Erythroblast (primary cell): ENCODE measurements at places on chromosomes 7 and 10.

DNA sequence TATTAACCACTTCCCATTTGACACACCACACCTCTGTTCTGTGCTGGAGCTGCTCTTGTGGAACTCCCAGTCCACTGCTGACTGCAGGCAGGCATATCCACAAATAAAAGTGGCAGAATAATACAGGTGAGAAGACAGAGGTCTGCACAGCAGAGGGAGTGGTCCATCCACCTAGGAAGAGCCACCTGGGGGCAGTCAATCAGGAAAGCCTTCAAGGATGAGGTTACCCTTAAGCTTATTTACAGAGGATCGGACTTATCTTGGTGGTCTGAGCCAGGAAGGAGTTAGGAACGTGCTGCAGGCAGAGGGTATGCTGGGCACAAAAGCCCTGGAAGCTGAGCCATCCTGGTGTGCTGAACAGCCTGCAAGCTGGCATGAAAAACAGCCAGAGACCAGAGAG is 78.7 kb downstream of the FRMPD2 start:
- no peak for DNase-seq

DNA sequence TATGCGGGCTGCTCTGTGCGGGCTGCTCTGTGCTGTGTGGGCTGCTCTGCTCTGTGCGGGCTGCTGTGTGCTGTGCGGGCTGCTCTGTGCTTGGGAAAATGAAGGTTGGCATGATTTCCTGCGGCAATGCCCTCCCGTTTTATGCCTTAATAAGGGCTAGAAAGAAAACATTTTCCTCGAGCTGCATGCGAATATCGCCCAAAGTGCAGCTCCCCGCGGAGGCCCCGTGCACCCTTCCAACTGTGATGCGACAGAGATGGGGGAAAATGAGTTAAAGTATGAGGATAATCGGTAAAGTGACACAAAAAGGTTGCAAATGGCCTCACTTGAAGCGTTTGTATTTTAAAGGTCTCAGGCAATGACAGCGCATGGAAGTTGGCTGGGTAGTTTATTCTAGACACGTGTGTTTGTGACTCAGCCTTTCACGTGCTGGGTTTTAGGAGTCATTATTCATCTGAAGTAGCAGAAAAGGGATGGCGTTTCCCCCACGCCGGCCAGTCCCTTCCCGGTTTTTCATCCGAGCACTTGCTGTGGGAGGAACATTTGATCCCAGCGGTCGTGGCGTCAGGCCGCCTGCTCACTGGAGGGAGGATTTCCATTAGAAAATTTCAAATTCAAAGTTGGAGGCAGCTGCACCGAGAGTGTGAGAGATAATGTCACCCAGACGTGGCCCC is 220.7 kb downstream of the ADARB2 start:
- DNase-seq = no peak

DNA sequence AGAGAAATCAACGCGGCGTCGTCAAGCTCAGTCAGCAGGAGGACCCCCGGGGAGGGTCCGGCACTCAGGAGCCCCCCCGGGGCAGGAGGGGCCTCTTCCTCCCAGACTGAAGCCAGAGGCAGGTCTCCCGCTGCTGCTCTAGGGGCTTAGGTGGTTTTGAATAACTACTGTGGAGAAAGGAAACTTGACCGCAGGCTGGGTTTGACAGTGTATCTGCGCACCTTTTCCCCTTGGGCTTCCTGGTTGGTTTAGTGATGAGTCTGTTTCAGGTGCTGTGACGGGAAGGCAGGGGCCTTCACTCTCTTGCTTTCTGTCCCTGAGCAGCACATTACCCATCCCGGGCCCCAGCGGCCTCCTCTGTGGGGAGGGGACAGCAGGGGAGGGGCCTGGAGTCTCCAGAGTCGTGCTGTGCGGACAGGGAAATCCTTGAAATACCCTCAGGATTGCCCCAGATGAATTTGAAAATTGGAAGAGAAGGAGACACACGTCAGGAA is 262.2 kb downstream of the ADARB2 start:
- DNase-seq = no peak

DNA sequence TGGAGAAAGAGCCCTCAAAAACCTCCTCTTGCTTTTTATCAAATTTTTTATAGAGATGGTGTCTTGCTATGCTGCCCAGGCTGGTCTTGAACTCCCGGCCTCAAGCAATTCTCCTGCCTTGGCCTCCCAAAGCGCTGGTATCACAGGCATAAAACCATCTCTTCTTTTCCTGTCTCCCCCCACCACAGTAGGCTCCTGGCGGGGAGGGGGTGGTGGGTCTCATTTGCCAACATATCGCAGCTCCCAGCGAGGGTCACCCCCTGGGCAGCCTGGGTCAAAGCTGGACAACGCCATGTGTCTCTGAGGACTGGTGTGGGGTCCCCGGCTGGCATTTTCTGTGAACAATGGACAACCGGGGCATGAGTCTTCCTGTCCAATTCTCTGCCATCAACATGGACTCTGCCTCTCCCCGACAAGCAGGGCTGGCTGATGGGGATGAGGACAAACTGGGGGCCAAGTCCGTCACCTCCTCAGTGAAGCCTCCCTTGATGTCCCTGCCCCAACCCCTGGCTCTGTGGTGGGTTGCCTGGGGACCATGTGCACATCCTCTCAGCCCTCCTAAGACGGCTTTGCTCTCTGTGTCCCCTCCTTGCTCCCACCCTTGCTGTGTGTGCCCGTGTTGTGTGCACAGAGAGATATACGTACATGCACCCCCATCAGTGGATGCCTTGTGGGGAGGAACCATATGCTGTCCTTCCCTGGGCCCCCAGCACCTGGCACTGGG is 86.4 kb upstream of the GNA12 start:
- DNase-seq = no peak

GRCh38 chr10:133110133-133110532 is 22.4 kb downstream of the ADGRA1 start:
- DNase-seq = no peak

- no peak for DNase-seq
Measured at GRCh38 chr10:5840314-5841307, 27.4 kb upstream of the GDI2 start.

DNA sequence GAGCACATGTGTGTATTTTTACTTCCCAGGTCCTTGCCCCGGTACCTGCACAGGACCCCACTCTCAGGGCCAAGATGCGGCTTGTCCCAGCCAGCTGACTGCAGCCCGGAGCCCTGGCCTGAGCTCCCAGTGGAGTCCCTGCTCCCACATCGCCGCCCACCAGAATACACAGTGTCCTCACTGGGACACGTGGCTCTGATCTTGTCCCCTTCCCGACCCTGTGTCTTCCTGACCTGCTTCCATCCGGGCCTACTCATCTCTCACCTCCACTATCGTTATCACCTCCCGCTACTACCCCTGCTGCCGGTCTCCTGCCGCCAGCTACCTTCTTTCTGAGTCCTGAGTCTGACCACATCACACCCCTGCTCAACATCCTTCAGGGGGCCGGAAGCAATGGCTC is 146.3 kb upstream of the CHST15 start:
- DNase-seq = no peak

- DNase-seq = no peak
Measured at GRCh38 chr10:10989669-10990068, 28.0 kb upstream of the CELF2 start.

GRCh38 chr10:12709000-12709401 is 292.5 kb downstream of the CCDC3 start:
- no peak for DNase-seq

- DNase-seq = peak; percentile 67
Measured at GRCh38 chr7:25124465-25125136, 459 bp downstream of the CYCS start.

GRCh38 chr10:123385508-123386080 is 231.4 kb downstream of the BUB3 start:
- DNase-seq = no peak

DNA sequence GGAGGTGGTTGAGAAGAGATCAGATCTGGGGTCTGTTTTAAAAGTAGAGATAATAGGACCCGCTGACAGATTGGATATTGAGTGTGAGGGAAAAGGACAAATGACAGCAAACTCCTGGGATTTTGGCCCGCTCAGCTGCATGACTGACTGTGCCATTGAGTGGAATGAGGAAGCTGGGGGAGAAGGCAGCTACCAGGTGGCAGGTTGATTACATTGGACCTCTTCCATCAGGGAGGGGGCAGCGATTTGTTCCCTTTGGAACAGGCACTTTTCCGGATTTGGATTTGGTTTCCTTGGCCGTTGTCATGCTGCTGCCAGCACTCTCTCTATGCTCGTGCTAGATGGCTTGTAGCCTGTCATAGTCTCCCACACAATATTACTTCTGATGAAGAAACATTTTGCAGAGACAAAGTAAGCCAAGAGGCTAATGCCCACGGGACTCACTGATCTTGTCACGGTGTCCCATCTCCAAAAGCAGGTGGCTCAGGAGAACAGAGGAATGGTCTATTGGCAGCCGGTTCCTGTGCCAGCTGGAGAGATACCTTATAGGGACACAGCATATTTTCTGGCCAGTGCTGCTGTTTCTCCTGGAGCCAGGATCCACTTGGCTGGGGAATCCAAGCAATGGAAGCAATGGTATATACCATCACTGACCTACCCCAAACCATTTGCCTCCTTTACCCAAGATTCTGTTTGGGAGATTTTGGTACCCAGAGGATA is 69.1 kb upstream of the WAC start:
- no peak for DNase-seq

DNA sequence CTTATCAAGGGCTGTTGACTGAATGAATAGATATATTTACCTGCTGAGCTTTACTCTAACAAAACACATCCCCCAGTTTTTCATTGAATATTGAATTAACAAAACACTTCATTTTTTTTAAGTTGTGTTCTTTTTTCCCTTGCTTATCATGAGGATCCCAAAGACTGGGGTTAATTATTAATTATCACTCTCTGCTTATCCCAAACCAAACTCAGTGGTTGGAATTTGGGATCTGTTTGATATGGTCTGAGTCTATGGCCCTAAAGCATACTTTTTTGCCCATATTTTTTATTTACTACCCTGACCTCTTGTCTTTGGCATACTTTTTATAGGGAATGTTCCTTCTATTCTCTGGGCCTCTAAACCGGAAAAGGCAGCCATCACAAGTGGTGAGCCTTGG is 697.1 kb upstream of the GALNT17 start:
- DNase-seq = no peak
